ENCODE measurements at places on chromosomes 7 and 10.

- DNase-seq, result no peak
Observed at GRCh38 chr7:36606976-36607720, 117.1 kb downstream of the AOAH start.

DNA sequence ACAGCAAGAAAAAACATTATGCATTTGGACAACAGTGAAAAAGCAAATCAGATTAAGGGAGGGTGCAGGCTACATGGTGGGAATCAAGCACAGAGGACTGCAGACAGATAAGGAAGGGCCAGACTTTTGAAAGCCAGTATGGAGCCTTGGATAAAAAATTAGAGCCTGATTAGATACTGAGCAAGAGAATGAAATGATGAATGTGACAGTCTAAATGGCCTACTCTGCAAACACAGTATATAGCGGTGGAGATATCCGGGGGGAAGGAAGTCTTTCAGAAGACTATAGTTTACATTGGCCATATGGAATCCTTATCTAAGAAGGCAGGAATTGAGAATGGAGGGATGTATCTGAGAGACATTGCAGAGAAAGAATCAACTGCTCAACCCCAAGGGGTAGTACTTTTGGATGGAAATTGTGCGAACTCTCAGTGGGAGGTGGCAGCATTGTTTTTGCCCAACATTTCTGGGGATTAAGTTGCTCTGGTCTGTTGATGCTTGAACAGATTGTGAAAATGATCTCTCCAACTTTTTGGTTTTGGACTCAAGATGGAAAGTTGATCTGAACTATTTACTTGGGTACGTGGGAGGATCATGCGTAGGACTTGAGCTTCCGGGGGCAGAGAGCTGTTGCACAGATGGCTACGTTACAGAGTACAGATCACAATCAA lies 39.4 kb upstream of the CHCHD3 start:
- no peak for DNase-seq

DNA sequence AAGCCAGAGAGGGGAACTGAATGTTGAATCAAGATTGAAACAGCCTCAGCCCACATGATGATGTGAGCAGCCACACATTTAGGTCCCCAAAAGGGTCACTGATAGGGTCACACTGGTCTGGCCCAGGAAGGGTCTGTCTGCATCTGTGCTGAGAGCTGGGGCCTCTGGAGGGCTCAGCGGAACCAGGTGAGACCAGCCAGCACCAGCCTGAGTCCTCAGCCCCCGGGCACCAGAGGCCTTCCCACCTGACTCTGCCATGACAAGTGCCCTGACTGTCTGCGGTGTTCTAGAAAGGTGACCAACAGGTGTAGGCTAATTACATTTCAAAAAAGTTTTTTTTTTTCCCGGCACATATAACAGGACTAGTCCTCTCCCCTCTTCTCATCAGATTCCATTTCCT lies 76.2 kb downstream of the WDR11 start:
- no peak for DNase-seq

DNA sequence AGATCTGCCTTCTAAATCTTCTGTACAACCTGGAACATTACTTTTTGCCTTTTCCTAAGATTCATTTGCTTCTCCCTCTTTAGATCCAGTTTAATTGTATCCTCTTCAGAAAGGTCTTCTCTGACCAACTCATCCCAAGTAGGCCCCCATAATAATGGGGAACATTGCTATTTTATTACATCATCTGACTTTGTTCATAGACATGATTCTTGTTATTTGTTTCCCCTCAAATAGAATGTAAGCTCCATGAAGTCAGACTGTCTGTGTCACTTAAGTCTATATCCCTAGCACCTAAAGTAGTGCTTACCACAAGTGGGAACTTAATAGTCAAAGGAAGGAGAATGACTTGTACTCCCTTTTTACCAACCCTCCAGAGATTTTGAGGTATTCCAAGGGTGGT lies 37.5 kb downstream of the LUC7L2 start:
- DNase-seq, result no peak

DNA sequence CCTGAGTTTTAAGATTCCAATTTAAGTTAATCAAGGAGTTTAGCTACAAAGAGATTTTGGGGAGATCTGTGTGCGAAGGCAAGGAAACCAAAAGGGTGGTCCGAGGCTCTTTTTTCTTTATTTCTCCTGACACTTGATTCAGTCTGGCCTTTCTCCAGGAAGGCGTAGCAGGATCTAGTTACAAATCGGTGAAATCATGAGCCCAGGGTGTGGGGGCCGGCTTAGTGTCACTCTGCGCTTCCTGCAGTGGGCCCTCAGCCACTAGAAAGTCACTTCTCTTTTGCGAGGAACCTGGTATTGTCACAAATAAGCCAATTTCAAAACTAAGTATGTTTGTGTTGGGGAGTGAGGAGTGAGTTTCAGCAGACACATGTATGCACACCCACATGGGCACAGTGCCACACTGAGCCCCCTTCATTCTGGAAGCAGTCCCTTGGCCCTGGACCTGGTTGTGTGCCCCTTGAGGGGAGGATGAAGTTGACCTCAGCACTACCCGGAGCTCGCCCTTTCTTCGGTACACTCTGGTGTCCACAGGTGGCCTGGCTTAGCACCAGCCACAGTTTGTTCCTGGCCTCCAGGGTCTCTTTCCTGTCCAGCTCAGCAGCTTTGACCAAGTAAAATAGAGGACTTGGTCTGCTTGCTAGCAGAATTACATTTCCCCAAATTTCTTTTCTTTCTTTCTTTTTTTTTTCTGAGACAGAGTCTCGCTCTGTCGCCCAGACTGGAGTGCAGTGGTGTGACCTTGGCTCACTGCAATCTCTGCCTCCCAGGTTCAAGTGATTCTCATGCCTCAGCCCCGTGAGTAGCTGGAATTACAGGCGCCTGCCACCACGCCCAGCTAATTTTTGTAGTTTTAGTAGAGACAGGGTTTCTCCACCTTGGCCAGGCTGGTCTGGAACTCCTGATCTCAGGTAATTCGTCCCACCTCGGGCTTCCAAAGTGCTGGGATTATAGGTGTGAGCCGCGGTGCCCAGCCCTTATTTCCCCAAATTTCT lies 84.0 kb upstream of the BTBD16 start:
- no peak for DNase-seq

- DNase-seq, result peak; percentile 38
Observed at GRCh38 chr7:156309016-156309620, 331.5 kb upstream of the RNF32 start.

DNA sequence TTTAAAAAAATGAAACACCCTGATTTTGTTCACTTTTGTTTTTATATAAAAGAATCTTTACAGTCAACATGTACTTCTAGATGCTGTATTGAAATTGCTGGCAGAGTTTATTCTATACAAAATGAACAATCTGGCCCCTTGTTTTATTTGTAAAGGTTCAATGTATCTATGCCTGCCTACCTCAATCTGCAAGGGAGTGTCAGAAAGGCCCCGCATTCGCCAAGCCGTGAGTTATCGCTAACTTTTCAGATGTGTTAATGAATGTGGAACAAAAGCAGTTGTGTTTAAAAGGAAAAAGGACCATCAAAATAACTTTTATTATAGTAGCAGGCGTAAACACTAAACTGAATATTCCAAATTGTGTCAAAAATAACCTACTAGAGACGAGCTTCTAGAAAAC lies 14.6 kb downstream of the LUC7L2 start:
- no peak for DNase-seq

DNA sequence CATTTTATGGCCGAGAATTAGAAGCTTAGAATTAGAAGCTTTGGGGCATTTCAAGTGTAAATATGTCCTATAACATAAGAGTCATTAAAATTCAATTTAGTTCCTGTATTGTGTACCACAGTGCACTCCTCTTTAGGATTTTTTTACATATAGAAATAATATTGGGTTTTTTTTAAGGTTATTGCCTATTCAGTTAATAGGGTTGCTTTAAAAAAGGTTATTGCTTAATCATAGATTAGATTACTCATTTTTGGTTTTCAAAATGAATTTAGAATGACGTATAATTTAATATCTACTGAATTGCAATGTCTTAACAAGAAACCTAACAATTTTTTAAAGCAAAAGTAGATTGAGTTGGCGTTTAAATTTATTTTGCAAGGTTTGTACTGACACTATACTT lies 34.1 kb downstream of the NOC3L start:
- DNase-seq, result no peak

DNA sequence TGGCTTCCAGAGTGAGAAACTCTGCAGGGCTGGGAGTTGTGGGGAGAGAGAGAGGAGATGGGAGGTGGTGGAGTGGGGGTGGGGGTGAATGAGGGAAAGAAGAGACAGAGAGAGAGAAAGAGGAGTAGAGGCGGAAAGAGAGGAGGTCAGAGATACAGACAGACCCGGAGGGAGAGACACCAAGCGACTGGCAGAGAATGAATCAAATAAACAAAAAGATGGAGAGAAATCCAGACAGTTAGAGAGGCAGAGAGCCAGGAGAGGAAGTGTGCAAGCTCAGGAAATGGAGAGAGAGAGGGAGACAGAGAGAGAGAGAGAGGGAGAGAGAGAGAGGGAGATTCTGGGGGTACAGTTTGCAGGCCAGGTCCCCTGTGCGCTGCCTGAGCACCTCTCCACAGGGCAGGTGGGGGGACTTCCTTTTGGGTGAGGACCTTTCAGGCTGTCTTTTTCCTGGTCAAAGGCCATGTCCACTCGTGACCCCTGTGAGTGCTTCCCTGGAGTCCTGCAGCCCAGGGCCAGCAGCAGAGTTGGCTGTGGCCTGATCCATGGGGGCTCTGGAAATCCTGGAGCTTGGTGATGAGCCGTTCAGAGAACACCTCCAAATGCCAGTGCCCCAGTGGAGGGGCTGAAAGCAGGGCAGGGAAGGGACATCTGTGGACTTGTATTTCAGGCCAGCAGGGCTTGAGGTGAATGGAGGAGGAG lies 25.0 kb upstream of the PCBD1 start:
- no peak for DNase-seq

- DNase-seq, result no peak
Observed at GRCh38 chr10:126131341-126131740, 235.0 kb downstream of the FANK1 start.

DNA sequence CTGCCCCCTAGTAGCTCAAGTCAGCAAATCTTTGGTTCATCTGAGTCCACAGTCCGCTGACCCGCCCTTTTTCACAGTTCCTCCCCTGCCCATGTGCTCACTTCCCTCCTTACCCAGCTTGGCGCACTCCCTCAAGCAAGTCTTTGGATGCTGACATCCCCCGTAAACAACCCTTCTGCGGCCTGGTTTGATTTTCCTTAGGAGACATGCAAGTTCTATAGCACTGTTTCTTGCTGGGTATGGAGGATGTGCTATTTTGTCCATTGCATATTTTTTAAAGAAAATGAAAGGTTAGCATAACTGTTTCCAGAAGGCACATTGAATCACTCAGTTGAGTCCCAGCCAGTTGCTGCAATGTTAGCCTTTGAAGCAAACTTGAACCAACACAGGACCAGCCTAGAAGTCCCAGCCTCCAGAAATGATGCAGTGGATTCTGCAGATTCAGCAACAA lies 38.2 kb downstream of the HTRA1 start:
- DNase-seq, result no peak
